ENCODE measurements at places on chromosomes 16 and 17.

DNA sequence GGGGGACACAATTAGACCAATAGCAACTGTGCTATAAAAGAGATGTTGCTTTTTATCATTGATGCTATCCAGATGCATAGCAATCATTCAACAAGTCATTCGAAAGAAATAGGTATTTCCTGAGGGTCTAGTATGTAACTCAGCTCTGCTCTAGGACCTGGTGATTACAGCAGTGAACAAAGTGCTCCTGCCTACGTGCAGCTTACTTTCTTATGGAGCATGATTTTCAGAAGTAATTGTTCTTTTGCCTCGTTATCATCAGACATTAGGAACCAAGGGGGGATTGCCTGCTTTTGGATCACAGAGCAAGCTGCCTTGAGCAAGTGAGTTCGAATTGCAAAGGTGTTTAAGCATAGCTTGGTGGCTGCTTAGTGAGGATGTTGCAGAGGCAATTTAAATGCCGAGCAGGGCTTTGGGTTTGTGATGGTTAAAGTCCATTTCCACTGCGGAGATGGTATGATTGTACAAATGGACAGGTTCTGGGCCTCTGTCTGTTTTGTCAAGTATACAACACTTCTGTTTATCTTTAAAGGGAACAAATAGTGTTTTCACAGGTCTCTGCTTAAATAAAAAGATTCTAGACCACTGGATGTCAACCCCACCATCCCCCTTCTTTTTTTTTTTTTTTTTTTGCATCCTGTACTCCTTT lies 41.5 kb downstream of the WWOX start:
- no peak for DNase-seq

GRCh38 chr16:15856901-15857698 lies at the start of gene MYH11:
TSS of gene MYH11 (minus strand) at chr16:15857028. CDS start at chr16:15838252, 18,776 bp downstream.
- DNase-seq = no peak

DNA sequence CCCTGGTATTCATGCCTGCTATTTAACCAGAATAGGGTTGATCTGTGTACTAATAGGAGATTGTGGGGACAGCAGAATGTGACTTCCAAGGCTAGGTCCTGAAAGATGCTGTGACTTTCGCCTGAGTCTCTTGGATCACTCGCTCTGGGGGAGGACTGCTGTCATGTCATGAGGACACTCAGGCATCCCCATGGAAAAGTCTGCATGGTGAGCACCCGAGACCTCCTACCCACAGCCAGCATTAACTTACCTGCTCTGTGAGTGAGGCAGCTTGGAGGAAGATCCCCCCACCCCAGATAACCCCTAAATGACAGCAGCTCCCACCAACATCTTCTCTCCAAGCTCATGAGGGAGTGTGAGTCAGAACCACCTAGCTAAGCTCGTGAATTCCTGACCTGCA lies 30.3 kb upstream of the C16orf78 start:
- DNase-seq = no peak

DNA sequence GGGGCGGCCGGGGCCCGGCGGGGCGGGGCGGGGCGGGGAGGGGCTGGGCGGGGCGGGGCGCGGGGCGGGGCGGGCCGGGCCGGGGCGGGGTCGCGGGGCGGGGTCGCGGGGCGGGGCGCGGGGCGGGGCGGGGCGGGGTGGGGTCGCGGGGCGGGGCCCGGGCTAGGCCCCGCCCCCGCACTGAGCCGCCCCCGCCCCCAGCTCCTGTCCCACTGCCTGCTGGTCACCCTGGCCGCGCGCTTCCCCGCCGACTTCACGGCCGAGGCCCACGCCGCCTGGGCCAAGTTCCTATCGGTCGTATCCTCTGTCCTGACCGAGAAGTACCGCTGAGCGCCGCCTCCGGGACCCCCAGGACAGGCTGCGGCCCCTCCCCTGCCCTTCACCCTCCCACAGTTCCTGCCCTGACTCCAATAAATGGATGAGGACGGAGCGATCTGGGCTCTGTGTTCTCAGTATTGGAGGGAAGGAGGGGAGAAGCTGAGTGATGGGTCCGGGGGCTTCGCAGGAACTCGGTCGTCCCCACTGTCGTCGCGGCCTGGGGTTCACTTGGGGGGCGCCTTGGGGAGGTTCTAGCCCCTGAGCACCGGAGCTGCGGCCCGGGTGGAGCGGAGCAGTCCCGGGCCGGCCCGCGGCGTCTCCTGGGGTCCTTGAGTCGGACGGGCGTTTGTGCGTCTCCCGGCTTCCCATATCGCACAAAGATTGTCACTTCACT lies 795 bp upstream of the HBM start:
- no peak for DNase-seq

- no peak for DNase-seq
These were observed 18.0 kb upstream of the TCF25 start for GRCh38 chr16:89855301-89855945.
